ENCODE measurements at places on chromosomes 6 and 20.

DNA sequence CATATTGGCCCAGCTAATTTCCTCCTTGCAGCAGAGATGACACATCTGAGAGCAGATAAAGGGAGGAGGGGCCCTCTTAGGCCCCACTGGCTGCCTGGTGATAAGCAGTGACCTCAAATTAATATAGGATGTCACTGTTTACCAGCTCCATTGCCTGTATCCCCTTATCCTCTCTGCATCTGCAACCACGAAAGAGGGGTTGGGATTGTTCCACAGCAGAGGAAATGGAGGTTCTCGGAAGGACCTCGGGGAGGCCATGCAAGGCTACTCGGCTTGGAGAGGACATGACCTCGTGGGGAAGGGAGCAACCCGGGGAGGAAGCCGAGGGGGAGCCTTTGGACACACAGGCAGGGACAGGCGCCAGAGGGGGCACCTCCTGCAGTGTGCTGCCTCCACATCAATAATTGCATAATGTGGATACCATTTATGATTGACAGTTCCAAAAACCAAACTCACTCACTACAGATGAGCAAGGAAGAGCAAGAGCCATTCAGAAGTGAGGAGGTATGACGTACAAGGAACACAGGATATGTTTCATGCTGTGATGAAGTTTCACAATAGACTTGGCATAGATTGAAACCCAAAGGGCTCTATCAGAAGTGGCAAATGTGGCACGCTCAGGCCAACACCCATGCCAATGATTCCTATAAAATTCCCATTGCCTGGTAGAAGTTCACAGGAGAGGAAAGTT, 177.2 kb upstream of the RNF24 start:
- DNase-seq = no peak

- no peak for DNase-seq
Measured at GRCh38 chr6:94510877-94511276, 1066.5 kb upstream of the MANEA start.

GRCh38 chr6:56026455-56027180, 151.2 kb upstream of the BMP5 start:
- no peak for DNase-seq

DNA sequence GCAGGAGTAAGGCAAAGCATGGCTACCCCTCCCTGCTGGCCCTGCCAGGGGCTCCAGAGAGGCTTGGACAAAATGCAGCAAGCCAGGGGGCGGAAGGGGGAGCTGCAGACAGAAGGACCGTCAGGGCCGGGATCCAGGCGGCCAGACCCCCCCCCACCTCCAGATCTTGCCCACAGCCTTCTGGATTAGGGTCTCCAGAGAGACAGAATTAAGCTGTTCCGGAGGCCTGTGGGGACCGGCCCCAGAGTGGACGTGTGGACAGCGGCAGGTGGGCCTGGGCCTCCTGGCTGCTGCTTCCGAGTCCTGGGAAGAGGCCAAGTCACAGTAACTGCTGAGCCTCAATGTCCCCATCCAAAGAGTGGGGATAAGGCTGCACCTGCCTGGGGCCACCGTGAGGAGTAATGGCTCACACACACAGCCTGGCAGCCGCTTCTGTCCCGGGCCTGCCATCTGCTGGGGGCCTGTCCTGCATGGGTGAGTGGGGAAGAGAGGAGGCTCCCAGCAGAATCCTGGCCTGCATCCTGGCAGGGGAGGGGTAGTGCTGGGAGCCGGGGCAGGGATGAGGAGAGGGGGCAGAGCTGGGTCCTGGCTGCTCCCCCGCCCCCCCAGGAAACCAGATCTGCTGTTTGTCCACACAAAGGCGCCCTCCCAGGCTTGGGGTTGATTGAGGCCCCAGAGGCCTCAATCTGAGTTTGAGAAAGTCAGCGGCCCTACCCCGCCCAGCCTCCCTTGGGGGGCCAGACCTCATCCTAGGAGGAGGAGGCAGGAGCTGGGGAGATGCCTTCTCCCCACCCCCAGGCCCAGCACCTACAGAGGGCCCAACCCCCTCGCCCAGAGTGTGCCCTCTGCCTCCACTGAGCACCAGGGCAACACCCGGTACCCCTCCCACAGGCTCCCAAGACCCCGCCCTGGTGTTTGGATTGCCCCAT, 3.9 kb downstream of the LAMA5 start:
- no peak for DNase-seq

DNA sequence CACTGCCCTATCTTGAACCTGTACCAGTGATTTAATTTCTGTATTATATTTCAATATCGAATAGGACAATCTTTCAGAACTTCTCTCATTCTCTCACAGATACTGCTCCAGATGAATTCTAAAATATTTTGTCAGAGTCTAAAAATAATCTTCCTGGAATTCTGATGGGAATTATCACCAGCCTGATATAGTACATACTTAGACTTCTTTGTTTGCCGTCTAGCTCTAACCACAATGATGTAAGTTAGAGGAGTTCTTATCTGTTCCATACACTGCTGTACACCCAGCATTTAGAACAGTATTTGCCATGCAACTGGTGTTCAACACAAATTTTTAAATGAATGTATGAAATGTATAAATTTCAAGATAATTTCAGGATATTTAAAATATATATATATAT, 1.3 kb upstream of the HUS1B start:
- no peak for DNase-seq

GRCh38 chr6:159095616-159096015, 50.8 kb upstream of the TAGAP start:
- no peak for DNase-seq

- DNase-seq = no peak
Measured at GRCh38 chr6:29666826-29667130, 9.9 kb downstream of the MOG start.

- DNase-seq = no peak
Measured at GRCh38 chr6:44097782-44098317, 29.4 kb downstream of the MRPL14 start.

GRCh38 chr6:13234130-13234529, 94.2 kb downstream of the TBC1D7 start:
- no peak for DNase-seq

DNA sequence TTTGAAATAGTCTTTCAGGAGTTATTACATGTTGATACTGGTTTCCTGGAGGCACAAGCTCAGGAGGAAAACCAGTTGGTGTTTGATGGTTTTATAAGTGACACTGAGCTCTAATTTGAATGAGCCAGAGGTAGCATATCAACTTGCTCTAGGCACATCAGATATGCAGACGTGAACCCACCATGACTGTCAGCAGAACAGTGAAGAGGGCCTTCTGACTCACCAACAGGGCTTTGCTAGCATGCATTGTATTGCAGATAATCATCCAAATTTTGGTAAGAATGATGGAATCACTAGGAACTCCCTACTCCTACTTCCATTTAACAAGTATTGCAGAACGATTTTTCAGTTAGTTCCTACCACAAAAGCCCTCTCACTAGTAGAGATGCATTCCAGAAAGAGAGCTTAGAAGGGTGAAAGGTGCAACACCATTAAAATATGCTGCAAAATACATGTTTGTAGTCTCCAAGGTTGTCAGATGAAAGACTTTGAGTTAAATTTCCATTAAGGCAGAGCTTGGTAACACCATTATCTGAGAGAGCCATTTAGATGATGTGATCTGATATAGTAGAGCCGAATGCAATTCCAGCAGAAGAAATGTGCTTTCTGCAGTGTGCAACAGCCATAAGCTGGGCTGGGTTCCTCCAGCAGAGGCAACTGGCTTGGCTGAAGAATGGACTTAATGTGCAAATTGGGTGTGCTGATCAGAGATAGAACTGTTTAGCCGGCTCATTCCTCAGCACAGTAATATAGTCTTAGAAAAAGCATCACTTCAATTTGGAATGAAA, 968.7 kb upstream of the ADGRB3 start:
- no peak for DNase-seq

- DNase-seq = no peak
Measured at GRCh38 chr20:10221021-10221420, 2.4 kb downstream of the SNAP25 start.

- DNase-seq = no peak
Measured at GRCh38 chr6:85580118-85580877, 13.4 kb downstream of the SNX14 start.

- peak; percentile 47 for DNase-seq
Measured at GRCh38 chr20:45470262-45470931, 844 bp downstream of the WFDC2 start.

GRCh38 chr6:1103945-1104623, 207.8 kb upstream of the FOXQ1 start:
- no peak for DNase-seq

GRCh38 chr20:49559411-49560081, 8.4 kb downstream of the PTGIS start:
- DNase-seq = no peak

DNA sequence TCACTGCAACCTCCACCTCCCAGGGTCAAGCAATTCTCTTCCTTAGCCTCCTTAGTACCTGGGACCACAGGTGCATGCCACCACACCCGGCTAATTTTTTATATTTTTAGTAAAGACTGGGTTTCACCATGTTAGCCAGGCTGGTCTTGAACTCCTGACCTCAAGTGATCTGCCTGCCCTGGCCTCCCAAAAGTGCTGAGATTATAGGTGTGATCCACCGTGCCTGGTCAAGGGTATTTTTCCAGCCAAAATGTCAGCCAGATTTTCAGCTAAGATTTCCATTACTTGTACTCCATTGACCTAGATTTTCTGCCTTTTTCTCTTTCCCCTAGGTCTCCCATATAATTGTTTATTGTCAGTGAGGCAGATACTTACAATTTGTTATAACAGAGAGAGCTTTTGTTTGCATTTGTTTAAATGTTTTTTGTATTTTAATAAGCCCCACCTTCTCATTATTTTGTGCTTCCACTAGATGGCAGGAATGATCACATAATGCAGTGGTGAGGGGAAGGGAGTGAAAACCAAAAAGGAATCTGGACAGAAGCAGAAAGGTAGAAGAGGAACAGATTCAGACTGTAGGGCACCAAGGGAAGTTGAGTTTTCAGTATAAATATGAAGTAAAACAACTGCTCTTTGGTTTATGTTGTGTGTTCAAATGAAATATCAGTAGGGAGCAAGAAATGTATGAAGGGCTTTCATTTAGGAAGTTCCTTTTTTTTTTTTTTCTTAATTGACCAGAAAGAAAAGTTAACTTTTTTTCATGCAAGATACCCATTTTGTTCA, 29.7 kb downstream of the RPF2 start:
- peak; percentile 19 for DNase-seq

GRCh38 chr6:26232940-26233648, 131.9 kb upstream of the BTN3A2 start:
- DNase-seq = no peak

DNA sequence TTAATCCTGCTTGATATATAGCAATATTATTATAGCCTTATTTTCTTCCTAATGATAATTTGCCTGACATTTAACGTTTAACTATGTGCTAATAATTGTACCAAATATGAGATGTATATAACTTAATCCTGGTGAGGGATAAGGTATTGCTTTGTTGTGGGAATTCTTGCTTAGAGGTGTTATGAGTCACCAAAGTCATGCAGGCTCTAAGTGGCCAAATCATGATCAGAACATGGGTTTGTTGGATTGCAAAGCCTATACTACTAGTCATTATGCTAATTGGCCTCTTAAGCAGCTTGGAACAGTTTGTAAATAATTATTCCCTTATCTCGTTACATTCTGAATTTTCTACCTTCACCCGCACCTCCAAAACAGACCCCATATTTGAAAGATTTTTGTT, 21.9 kb upstream of the C6orf141 start:
- DNase-seq = no peak

DNA sequence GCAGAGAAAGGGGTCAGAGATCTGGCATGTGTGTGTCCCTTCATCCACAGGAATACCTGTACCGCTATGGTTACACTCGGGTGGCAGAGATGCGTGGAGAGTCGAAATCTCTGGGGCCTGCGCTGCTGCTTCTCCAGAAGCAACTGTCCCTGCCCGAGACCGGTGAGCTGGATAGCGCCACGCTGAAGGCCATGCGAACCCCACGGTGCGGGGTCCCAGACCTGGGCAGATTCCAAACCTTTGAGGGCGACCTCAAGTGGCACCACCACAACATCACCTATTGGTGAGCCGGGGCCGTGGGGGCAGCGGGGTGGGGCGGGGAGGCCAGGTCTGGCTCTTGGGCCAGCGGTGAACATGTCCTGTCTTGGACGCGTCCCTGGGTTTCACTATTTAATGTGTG, 1.1 kb downstream of the MMP9 start:
- DNase-seq = no peak

DNA sequence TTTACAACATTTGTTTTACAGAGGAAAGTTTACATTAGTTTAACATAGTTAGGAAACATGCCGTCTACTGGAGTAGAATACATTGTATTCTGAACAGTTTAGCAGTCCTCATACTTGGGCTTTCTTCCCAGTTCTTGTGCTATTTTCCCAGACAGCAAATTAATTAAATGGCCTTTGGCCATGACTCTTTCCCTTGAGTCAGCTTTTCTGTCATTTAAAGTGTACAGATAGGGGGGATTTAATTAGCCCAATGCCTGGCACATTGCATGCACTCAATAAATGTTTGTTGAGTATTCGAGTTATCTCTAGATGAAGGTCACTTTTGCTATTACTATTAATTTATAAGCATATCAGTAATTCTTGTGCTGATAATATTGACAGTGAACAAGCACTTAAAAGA, 1.6 kb downstream of the TMEM244 start:
- DNase-seq = no peak

GRCh38 chr20:33725607-33726264, 5.6 kb upstream of the PXMP4 start:
- no peak for DNase-seq

GRCh38 chr6:12047304-12047703, 35.2 kb downstream of the HIVEP1 start:
- DNase-seq = no peak

GRCh38 chr20:41081276-41081814, 52.7 kb downstream of the TOP1 start:
- no peak for DNase-seq

DNA sequence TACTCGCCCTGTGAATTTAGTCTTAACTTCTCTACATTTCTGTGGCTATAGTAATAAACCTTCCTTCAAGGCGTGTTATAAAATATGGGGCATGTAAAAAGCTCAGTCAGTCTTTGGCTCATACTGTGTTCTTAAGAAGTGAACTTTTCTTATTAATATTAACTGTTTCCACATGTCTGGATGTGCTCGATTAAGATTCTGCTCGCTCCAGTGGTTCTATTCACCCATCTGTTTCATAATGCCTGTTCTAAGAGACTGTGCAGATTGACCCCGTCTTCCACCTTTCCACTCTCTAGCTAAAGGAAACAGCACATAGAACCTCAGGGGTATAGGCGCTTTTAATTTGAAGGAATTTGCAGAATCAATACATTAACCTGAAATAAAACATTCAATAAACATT, 99.9 kb downstream of the L3MBTL3 start:
- DNase-seq = no peak

Measured in NCI-H1092 treated with DMSO at 0.1 percent for 48 hours (cell line).